ENCODE measurements at places on chromosomes 12 and 14.

DNA sequence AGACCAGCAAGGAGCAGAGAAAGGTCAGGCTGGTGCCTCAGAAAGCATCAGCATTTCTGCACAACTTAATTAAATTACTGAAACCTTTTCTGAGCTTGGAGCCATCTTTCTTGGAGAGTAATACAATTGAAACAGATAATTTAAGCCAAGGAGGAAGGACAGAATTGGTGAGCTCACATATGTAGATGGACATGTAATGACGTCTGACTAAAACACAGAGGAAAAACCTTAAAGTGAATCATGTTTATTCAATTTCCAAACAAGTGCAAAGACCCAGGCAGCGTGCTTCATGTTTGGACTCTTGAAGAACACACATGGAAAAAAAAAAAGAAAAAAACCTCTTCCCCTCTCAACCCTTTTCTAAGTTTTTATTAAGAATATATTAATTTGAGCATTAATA lies 19.0 kb downstream of the SUSD6 start:
- DNase-seq: no peak

DNA sequence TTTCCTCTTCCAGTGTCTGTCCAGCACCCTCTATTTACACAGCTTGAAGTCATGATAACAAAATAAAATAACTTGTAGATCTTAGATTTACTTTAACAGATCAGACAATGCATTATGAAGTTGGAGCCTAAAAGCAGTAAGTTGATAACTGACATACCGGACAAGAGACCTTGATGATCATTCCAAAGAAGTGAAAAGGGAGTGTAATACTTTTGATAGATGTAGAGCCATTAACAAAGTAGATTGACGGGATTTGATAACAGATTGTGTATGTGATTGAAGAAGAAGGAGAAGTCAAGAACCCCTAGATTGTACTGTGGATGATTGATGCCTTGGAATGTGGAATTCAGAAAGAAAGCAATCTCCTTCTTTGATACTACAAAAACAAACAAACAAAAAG lies 403.8 kb upstream of the MGAT4C start:
- DNase-seq: no peak

GRCh38 chr12:103762473-103762872 lies 78.6 kb downstream of the NT5DC3 start:
- DNase-seq: no peak

GRCh38 chr12:94873734-94874517 lies 129.6 kb downstream of the NDUFA12 start:
- DNase-seq: no peak

GRCh38 chr12:68609998-68610369 lies 715 bp upstream of the RAP1B start:
- DNase-seq: peak; percentile 43

DNA sequence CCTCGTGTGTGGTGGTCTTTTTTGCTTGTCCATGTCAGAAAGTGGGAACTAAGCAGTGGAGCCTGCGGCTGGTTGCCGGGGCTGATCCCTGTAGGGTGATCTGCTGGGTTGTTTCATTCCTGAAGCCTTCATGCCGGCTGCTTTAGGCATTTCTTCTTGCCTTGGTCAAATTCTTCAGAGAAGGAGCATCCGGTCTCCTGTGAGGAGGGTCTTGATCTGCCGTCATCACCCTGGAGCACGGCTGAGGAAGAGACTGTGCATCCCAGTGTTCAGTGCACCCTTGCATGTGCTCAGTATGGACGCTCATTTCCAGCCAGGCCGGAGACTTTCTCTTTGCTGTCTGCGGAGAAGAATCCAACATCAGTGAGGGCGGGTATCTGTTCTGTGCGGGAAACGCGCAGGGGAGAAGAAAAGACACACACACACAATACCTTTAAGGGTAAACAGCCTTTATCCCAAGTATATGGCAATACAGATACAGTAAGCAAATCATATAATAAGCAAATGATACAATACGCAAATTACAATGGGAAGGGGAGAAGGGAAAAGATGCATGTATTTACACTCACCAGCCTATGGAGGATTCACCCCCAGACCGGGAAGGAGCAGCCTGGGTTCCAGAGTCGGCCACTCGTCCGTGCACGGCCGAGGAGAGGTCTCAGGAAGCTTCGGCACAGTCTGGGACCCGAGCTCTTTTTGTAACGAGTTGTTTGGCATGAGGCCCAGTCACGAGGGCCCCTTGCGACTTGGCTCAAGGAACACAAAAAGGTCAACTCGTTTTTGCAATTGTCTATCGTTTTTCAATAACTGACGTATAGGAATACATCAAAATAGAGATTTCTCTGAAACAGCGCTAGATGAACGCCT lies 1366.8 kb upstream of the TMEM132C start:
- no peak for DNase-seq

DNA sequence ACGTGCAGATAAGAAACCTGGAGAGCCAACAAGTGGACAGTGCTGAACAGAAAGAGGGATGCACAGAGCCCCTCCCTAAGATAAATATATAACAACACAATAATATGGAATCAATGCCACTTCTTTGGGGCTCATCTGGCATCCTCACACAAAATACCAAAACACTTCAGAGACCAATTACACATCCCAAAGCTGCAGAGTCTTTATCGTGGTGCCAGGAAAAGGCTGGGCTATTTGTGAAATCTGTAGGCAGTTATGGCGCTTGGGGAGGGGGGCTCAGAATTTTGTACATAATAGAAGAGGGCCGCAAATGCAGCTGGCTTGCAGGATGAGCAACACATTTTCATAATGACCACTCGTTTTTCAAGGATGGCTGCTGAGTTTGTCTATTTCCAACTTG lies 160.4 kb upstream of the NOS1 start:
- DNase-seq: no peak

GRCh38 chr14:46488374-46488773 lies 163.2 kb downstream of the RPL10L start:
- DNase-seq: no peak

DNA sequence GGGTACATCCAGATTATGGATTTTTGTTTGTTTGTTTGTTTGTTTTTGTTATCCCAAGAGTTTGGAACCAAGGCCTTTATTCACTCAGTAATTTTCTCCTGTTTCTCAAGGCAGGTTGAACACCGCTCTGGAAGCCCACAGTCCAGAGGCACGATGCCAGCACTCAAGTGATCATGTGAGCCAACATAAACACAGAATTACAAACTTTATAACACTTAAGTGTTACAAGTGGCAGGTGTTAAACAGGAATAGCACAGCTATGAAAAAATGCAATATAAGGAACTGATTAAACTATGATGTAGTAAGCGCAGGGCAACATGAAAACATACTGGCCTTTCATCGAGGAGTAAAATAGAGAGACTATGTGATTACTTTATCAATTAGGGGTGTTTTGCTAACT lies 1885.8 kb upstream of the SEL1L start:
- no peak for DNase-seq

DNA sequence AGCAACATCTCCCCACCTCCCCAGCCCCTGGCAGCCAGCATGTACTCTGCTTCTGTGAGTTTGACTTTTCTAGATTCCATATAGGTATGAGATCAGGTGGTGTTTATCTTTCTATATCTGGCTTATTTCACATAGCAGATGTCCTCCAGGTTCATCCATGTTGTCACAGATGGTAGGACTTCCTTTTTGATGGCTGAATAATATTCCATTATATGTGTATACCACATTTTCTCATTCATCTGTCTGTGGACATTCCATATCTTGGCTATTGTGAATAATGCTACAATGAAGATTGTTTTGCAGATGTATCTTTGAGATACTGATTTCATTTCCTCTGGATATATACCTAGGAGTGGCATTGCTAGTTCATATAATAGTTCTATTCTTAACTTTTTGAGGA lies 18.4 kb downstream of the ALKBH2 start:
- DNase-seq: no peak

DNA sequence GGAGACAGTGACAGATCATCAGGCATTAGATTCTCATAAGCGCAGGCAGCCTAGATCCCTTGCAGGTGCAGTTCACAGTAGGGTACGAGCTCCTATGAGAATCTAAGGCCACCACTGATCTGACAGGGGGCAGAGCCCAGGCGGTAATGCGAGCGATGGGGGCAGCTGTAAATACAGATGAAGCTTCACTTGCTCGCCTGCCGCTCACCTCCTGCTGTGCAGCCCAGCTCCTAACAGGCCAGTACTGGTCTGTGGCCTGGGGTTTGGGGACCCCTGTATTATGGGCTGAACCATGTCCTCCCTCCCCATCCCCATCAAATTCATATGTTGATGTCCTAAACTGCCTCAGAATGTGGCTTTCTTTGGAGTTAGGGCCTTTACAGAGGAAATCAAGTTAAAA lies 63.2 kb downstream of the NOS1 start:
- no peak for DNase-seq

DNA sequence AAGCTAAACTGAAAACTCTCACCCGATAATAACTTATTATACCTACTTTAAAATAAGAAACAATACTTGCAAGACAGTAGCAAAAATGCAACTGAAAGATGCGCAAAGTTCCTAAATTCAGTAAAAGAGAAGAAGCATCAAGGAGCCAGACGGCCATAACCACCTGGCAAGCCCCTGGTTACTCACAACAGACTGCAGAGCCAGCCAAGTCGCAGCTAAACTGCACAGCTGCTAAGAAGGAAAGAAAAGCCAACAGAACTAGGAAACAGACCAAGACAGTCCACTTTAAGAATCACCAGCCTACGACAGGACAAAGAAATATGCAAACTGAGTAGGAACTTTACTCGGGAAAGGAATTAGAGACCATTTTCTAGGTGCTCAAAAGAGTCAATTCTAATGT lies 127.9 kb downstream of the TMTC1 start:
- DNase-seq: no peak

DNA sequence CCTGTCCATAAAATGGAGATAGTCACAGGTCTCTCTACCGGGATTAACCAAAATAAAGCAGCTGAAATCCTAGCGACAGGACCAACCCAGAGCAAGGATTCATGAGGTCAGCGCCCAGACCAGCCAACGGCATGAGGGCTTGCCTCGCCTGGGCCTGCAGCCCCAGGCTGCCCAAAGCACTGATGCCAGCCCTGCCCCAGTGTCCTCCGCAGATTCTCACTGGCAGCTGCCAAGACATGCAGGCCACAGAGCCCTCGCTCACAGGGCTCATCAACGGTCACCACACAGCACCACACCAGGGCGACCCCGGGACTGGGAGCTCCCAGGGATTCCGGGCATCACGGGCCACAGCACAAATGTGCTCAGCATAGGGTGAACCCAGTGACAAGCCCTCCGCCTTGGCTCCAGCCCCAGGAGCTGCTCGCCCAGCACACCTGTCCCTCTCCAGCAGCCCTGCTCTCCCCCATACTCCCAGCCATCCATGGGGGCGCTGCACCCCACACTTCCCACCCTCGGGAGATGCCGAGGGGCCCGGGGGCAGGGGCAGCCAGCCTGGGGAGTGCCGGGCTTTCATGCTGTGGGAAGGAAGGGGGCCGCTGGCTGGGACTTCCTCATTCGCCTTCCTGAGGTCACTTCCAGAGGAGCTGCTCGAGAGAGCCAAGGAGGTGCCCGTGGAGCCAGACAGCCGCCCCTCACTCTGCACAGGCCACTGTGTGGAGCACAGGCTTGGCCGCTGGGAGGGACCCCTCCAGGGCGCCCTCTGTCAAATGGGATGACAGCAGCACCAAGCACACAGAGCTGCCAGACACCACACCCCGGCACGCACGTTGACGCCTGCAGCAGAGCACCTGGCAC lies 14.1 kb downstream of the RAB35 start:
- no peak for DNase-seq

GRCh38 chr12:4745249-4745648 lies 25.0 kb downstream of the GALNT8 start:
- no peak for DNase-seq

DNA sequence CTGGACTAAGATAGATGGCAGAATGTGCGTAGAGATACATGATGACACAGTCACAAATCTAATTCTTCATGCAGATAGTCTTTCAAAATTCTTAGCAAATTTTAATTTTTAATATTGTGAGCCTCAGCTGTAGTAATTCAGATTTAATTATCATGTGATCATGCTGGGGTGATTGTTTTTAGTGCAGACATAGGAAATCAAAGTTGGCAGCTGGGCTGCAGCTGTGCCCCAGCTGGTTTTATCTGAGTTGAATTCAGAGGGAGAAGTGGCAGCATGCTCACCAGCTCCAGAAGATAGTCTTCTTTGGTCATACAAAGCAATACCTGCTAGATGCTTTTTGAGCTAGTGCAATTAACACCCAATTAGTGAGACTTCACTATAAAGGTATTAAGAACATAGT lies 292.9 kb downstream of the RAD51B start:
- no peak for DNase-seq

DNA sequence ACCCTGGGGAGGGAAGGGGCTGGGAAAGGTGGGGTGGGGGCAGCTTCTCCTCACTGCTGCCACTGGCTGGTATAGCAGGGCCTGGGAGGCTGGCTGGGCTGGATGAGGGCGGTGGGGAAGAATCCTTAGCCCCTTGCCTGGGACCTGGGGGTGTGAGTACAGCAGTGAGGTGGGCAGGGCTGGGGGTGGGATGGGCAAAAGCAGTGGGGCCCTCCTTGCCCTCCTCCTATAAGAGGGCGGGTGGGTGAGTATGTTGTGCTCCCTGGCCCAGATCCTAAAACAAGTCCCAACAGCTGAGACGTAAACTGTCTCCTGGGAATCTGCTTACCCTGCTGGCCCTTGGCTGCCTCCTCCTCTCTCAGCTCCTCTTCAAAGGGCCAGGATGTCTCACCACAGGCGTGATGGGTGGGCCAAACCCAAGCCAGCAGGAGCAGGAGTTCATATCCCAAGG lies 2.2 kb downstream of the NCKAP5L start:
- no peak for DNase-seq

- peak; percentile 61 for DNase-seq
These were observed at the start of gene SIX1 for GRCh38 chr14:60648934-60649874. TSS of gene SIX1 (minus strand) at chr14:60649477. CDS start at chr14:60649189, 288 bp downstream.

DNA sequence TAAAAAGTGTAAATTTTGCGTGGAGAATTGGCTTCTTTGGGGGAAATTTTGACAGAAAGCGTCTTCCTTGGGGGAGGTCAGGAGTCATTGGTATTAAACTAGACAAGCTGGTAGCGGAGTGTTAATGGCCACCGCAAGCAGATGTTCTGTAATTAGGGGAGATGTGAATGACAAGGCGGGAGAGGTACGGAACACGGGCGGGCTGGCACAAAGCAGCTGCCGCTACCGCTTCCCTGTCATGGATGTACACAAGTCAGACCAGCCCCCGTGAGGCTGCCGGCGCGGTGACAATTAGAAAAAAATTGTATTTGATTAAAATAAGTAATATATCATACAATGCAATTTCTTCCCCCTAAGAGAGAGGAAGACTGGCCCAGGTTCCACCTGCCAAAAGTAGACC lies 501.6 kb downstream of the VRK1 start:
- DNase-seq: no peak

GRCh38 chr12:113794774-113795173 lies 171.4 kb downstream of the RBM19 start:
- no peak for DNase-seq

GRCh38 chr12:78490861-78491260 lies 373.7 kb upstream of the SYT1 start:
- DNase-seq: no peak

DNA sequence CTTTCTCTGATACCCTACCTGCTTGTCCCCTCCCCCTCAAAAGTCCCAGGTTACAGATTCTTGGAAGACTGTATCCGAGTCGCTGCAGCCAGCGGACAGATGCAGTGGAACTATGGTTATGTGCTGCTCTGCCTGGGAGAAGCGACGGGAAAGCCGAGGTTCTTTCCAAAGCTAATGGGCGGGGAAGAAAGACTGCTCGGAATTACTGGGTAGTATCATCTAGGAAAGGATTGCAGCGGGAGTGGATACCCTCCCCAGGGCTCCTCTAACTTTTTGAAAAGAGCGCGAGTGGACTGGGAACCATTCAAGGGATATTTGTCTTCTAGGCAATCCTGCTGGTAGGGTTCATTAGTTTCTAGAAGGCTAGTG lies 1.4 kb downstream of the PTHLH start:
- DNase-seq: no peak

GRCh38 chr14:97642631-97643030 lies 845.4 kb downstream of the VRK1 start:
- no peak for DNase-seq
